ENCODE measurements at places on chromosomes 12 and 14. TPM values are rescaled to one million over a fixed set of nuclear protein-coding genes. Genes with fewer than 3 reads are reported as not detected.

GRCh38 chr12:70252832-70253231, 9.6 kb downstream of the CNOT2 start:
- no peak for DNase-seq

- no peak for DNase-seq
Observed at GRCh38 chr14:91005716-91006115, 54.7 kb downstream of the RPS6KA5 start.

- no peak for DNase-seq
Observed at GRCh38 chr14:66281036-66281776, 205.0 kb upstream of the CCDC196 start.

DNA sequence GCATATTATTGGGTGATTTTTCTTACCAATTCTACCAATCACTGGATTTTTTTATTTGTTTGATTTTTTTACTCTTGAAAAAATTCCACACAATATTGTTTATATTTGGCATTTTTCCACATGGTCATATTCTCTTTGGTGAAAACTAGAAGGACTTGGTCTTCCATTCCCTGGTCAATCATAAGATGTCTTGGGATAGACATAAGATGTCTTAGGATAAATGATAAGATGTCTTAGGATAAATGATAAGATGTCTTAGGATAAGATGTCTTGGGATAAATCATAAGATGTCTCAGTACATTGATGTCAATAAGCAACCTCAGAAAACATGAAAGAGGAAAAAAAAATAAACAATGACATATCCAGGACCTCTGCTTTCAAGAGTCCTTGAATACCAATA, 309.1 kb downstream of the LRFN5 start:
- no peak for DNase-seq

DNA sequence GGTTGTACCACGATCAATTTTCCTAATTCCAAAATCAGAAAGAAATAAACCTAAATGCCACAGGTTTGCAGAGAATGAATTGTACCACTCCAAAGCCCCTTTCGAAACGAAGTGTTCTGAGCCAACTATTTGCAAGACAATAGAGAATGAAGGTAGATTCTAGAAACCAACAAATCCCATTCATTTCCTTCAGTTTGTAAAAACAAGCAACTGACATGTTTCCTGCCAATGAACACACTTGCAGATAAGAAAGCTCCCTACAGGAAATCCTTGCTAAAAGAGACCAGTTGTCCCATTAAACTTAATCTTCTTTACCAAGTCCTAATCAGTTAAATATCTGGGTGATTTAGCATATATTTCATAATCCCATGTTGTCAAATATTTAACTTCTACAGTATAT, 198.4 kb upstream of the FOXN3 start:
- DNase-seq, result no peak

- DNase-seq, result no peak
Observed at GRCh38 chr12:127078577-127079350, 1188.2 kb upstream of the TMEM132C start.

- DNase-seq, result no peak
Observed at GRCh38 chr14:35402323-35403113, 2.0 kb downstream of the NFKBIA start.

- no peak for DNase-seq
Observed at GRCh38 chr14:49366416-49366815, 219.8 kb downstream of the RPS29 start.

- DNase-seq, result no peak
Observed at GRCh38 chr12:33322519-33322918, 117.1 kb downstream of the SYT10 start.

GRCh38 chr12:39675263-39675662, 55.7 kb upstream of the ABCD2 start:
- no peak for DNase-seq

- DNase-seq, result no peak
Observed at GRCh38 chr12:114850661-114851275, 166.8 kb upstream of the TBX3 start.

DNA sequence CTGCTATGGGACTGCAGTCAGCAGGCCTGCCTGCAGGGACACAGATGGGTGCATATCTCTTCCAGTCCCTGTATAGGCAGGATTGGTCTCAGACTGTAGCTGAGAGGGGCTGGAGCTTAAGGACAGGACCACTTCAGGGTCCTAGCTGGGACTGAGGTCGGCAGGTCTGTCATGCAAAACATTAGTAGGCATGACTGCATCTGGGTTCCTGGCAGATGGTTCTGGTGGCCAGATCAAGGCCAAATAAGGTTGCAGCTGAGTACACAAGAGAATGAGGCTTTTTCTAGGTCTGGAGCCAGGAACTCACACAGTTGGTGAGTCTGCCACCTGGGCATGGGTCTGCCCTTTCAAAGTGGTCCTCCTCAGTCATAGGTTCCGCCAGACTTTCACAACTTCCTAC, 155.8 kb downstream of the TPH2 start:
- DNase-seq, result no peak

- no peak for DNase-seq
Observed at GRCh38 chr14:99944241-99944651, 121.0 kb upstream of the EVL start.

DNA sequence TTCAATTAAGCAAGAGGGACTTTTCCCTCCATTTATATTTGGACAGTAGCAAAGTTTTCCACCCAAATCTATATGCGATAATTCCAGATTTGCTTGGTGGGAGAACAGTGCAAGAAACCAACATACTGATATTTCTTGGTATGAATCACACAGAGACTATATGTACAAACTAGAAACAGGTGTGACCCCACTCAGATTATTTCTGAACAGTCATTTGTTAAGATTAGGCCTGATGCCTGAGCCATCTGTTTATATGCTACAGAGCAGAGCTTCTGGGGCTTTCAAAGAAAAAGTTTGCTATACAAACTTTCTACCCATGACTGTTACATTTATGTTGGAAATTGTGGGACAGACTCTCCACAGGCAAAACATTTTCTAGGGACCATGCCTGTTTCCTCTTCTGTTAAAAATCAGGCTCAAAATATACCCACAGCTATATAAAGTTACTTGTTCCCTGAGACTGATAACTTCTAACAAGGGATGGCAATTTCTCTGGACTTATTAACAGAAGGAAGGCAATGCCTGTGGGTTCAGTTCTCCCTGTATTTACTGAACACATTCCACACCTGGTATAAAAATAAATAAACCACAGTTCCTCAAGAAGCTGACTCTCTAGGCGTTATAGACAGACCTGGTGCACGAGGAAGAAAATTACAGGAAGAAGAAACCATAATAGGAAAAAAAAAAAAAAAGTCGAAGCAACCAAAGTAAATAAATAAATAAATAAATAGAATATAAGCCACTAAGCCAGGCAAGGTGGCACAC, 8.0 kb downstream of the PTPN21 start:
- DNase-seq, result no peak

DNA sequence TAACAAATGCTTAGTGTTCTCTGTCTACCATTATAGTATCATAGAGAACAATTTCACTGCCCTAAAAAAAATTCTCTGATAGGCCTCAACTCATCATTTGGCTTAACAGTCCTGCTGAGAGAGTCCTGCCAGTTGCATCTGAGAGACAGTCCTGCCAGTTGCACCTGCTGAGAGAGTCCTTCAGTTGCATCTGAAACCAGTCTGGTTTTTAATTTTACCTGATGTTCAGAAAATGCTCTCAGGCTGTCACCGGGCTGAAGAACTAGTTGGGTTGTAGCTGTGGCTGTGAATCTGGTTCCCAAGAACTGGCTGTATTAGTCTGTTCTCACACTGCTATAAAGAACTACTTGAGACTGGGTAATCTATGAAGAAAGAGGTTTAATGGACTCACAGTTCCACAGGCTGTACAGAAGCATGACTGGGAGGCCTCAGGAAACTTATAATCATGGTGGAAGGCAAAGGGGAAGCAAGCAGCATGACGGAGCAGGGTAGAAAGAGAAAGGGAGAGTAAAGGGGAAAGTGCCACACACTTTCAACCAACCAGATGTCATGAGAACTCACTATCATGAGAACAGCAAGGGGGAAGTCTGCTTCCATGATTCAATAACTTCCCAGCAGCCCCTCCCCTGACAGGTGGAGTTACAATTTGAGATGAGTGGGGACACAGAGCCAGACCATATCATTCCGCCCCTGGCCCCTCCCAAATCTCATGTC, 51.6 kb downstream of the PRKCH start:
- DNase-seq, result no peak

DNA sequence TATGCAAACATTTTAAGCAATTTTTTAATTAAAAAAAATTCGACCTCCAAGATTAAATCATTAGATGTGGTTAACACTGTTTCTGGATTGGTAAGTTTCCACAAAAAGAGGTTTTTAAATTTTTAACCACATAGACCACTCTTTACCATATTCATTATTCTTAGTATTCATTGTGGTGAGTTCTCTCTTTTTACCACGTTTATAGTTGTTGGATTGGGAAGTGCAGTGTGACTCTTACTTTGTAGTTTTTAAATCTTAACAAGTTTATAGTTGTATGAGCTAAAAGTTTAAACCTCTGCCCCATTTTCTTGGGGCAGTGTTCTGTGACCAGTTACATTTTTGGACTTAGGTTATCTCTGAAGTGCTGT, 8.6 kb downstream of the ATP2A2 start:
- DNase-seq, result no peak

GRCh38 chr12:1606021-1606622, 11.7 kb upstream of the FBXL14 start:
- peak; percentile 78 for DNase-seq

- no peak for DNase-seq
Observed at GRCh38 chr12:106062693-106063092, 76.1 kb downstream of the NUAK1 start.

- DNase-seq, result no peak
Observed at GRCh38 chr14:89206389-89207031, 210.5 kb downstream of the FOXN3 start.

DNA sequence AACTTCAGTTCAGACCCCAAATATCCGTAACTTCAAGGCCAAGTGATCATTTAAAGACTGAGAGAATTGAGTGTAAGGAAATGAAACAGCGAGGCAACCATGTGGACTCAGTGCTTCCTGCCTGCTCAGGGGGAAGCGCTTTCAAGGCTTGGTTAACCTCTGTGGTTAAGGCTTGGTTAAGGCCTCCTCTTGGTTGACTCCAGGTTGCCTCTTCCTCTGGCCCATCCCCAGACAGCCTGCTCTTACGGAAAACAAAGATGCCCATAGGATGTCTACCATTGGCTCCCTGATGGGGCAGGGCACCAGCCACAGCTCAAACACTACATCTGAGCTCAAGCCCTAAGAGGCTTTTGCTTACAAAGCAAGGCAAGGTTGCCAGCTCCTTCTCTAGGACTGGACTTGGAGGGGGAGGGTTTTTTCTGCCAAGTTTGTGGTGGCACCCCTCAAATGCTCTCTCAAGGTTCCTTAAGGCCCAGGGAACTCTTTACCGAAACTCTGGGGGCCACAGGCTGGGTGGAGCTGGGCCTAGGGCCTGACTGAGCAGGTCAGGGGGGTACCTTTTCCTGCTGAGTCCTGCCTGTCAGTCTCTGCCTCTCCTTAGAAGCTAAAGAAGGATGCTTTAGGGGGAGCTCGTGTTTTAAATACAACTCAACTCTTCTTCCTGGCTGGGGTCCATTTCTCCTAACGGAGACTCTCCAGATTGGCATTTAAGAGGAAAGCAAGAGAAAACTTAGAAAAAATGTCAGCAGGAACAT, 13.7 kb downstream of the COL2A1 start:
- DNase-seq, result no peak

DYNC1H1 gene
- total RNA-seq, result 1,125 TPM

UNG gene
- 22.3 TPM for total RNA-seq

GZMH gene
- not detected for total RNA-seq

DLGAP5 gene
- total RNA-seq, result not detected

DTX1 gene
- total RNA-seq, result 108 TPM

BICDL1 gene
- total RNA-seq, result 50.5 TPM

SYCP3 gene
- total RNA-seq, result 0.90 TPM

IFT81 gene
- total RNA-seq, result 23.1 TPM

LRRC43 gene
- total RNA-seq, result 6.9 TPM

FNTB gene
- total RNA-seq, result 43.0 TPM
